Heart left ventricle (tissue), 16 donors: ENCODE measurements at places on chromosomes 16 and 17. TPM values are rescaled to one million over a fixed set of nuclear protein-coding genes. Genes with fewer than 3 reads are reported as not detected.

The CCL4L2 gene
- total RNA-seq: not detected

DNA sequence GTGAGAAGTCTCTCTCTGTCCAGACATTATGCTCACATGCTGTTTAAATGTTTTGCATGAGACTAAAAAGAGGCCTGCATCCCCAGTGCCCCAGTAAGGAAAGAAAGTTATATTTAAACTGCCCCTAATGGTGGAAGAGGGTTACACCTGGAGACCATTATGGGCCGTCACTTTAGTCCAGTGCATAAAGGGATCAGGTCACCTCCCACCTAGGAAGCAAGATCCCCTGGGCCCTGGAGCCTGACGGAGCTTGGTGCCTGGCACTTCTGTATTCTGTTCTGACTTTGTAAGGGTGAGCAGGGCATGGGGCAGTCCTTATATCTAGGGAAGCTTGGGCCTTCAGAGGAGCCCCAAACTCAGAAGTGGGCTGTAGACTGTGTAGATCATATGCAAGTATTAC, 67.9 kb downstream of the CPPED1 start:
- DNase-seq: no peak
- no peaks in the 10 kb centered on the region for H3K27me3 ChIP-seq

DNA sequence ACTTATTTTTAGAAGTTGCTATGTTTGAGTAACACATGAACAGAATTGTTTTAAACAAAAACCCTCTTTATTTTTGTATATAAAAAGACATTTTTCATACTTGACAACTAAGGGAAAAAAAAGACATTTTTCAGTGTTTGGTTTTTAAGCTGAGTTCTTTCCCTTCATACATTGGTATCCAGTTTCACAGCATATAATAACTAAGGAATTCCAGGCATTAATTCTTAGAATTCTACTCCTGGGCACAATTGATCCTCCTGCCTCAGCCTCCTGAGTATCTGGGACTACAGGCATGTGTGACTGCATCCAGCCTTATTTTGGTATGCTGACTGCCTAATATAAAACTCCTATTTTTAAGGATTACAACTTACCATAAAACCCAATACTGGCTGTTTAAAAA, 8.4 kb downstream of the FBXO47 start:
- no peaks in the 10 kb centered on the region for H3K27me3 ChIP-seq
- no peaks in the 10 kb centered on the region for H3K36me3 ChIP-seq
- DNase-seq: no peak
- no peak overlapping the region for H3K4me3 ChIP-seq
- no peaks in the 10 kb centered on the region for H3K4me1 ChIP-seq
- no peak overlapping the region for H3K27ac ChIP-seq

DNA sequence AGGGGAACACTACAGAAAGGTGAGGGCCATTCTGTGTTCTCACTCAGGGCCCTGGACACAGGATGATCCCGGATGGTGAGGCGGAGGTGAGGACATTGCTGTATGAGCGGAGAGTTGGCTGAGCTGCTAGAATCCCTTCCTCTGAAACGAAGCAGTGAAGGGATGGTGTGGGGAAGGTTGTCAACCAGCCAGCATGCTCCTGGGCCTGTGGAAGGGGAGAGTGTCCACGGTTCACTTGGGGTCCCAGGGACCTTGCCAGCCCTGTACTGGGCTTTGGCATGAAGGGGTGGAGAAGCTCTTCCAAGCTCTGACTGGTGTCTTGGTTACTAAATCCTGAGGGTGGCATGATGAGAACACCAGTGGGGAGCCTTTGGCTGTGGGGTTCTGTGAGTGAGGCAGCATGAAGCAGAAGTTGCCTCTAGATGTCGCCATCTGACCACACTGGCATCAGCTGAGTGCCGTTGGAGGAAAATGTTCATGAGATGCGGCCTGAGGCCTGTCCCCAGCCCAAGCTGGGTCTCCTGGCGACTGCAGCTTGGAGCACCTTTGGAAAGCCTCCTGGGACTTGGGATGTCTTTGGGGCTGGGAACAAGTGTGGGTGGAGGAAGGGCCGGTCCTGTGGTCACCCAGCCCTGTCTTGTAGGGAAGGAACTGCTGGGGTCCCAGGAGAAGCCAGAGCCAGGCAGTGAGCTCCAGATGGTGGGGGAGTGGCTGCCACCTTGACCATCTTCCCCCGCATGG, 14.8 kb downstream of the PDP2 start:
- peak; percentile 76 for DNase-seq
- no peaks in the 10 kb centered on the region for H3K27me3 ChIP-seq
- peaks cover 11% of the 10 kb centered on the region for H3K4me1 ChIP-seq
- no peaks in the 10 kb centered on the region for H3K36me3 ChIP-seq
- H3K27ac ChIP-seq: peak overlapping the region; percentile 27
- H3K4me3 ChIP-seq: no peak overlapping the region
